ENCODE measurements at places on chromosomes 1 and 21.
A peak's percentile ranks its signal among the peaks of the same experiment; 100 is the strongest.

- DNase-seq: no peak
Measured at GRCh38 chr1:202798260-202798659, 10.0 kb downstream of the KDM5B start.

DNA sequence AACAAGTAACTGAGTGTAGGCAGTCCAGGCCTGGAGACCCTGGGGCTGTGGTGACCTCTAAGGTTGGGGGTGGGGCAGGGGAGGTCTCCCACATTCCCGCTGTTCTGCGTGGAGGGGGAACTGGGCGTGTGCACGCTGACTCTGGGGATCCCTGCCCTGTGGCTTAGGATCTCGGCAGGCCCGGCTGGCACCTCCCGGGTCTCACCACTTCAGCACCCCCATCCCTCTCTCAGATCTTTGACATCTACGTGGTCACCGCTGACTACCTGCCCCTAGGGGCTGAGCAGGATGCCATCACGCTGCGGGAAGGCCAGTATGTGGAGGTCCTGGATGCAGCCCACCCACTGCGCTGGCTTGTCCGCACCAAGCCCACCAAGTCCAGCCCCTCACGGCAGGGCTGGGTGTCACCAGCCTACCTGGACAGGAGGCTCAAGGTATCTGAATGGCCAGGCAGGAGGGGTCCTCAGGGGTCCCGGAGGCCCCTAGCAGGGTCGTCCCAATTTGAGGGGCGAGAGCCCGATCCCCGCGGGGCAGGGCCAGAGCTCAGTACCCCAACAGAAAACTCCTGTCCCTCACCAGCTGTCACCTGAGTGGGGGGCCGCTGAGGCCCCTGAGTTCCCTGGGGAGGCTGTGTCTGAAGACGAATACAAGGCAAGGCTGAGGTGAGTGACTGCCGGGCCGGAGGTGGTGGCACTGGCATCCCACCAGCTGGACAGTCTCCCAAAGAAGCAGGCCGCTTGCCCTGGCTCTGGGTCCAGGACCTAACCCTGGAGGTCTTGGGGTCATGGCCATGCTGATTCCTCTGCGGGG is 68.7 kb downstream of the TRIM11 start:
- DNase-seq: peak; percentile 59

GRCh38 chr1:916173-917075 is 7.3 kb upstream of the SAMD11 start:
- DNase-seq: peak; percentile 63

DNA sequence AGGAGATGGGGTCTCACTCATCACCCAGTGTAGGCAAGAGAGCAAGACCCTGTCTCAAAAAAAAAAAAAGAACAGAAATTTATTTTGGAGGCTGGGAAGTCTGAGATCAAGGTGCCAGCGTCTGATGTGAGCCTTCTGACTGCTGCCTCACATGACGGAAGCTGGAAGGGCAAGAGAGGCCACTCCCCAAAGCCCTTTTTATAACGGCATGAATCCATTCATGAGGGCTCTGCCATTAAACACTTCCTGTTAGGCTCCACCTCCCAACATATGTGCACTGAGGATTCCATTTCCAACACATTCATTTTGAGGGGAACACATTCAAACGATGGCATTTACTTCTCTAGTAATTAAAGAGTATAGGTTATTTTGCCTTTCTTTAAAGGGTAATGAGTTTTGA is 50.9 kb upstream of the C1orf198 start:
- no peak for DNase-seq

DNA sequence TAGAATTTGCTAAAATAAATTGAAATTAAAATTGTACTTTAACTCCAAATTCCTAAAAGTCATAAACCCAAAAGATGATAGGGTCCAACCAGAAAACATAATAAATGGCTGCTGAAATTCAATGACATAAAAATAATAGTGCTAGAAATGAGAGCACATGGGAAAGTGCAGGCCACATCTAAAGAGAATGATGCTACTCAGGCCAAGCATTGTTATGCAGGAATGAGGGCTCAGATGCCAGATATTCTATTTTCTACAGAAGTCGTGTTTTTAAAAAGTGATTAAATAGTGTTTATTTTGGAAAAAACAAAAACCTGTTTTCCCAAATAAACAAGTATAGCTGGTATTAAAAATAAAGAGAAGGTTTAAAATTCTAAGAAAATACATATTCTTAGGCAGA is 234.4 kb downstream of the KCNT2 start:
- DNase-seq: no peak

DNA sequence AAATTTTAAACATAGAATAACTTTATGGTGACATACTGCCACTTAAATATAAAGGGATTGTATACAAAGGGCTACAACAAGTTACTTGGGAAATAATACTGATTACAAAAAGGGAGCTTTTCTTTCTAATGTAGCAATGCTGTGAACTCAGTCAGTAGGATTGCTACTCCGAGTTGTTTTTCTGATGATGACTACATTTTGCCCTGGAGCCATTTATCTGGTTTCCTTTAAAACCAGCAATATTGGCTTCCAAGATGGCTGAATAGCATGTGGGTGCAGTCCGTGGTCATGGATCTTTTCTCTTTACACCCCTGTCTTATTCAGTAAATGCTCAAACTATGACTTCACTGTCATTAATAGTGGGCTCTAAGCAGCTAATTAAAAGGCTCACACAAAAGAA is 92.6 kb upstream of the NEK7 start:
- no peak for DNase-seq

GRCh38 chr1:18967066-18967690 is 10.7 kb upstream of the IFFO2 start:
- DNase-seq: no peak

DNA sequence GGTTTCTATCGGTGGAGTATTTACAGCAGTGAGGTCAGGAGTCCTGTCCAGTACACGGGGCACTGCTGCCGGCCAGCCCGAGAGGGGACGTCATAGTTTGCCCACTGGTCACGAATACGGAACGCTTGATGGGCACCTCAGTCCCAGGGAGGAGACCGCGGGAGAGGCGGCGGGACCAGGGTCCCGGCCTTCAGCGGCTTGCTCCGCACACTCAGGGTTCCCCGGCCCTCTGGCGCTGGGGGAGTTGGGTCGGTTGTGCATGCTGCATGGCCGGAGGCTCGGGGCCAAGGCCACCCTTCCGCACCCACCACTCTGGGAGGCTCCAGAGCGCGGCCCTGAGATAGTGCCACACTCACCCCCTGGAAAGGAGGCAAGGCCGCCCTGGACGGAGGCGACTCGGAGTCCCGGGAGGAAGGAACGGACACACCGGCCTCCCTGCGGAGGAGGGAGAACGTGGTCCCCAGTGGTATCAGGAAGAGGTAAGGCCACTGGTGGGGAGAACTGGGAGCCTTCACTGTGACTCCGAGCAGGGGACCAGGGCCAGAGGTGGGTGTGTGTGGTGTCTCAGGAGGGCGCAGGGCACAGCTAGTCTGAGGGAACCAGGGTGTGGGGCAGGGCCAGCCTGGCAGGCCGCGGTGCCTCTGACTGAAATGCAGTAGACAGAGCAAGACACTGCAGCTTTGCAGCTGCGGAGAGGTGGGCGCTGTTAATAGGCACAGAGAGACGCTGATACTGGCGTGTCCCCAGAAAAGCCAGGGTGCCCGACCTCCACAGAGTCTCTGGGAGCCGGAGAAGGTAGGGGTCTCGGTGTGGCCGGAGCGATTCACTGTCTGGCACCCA is 28.6 kb upstream of the PRSS38 start:
- DNase-seq: peak; percentile 68

DNA sequence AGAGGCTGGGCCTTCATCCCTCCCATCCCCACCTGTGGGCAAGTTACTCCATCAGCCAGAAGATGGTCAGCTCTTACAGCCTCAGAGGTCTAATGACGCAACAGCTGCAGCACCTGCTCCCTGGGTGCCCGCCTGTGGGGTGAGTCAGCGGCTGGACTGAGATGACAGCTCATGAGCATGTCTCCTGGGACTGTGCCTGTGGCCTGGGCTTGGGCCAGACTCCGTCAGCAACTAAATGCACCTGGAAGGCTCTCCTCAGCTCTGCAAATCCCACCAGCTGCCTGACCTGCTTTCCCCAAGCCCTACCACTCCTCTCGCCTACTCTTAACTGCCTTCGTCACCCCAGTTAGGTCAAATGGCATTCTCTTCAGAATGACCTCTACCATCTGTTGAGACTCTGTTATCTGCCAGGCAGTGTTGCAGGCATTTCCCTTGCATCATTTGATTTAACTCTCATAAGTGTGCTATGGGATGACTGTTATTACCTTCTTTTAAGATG is 47.7 kb downstream of the ETS2 start:
- DNase-seq: no peak

DNA sequence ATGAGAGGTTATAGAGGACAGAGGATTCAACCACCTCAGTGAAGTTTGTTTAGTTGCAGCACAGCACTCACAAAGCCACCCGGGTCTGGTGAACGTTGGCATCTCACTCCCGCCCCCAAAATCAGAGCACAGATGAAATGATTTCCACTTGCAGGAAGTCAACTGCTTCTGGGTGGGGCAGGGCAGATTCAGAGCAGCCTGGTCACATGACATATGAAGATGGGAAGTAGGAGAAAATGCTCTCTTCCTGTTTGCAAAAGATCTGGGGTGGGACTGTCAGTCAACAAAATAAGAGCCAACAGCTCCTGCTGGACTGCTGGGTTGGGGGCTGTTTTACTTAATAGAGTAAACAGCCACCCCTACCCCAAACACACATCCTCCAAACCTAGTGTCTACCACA is 43.2 kb downstream of the LRRC71 start:
- DNase-seq: no peak
